Lung (tissue), 17 donors: ENCODE measurements at places on chromosomes 12 and 14.

DNA sequence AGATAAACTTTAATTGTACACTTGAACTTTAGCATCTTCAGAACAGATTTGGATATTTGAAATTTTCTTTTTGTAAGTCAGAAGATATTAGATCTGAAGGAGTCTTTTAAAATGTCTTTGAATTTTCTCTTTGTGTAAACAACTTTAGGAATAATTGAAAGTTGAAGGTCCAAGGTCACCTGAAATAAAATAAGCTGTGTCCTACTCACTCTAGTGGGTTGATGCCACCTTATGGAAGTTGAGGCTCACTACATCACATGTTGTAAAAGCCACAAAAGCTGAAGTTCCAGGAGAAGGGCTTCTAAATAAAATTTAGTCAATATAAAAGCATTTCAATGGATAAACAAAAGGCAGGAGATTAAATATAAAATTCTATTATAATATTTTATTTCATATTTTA is 122.0 kb upstream of the ATXN7L3B start:
- peak; percentile 8 for DNase-seq

- DNase-seq: no peak
These were observed 8.4 kb upstream of the HHIPL1 start for GRCh38 chr14:99636487-99636886.

DNA sequence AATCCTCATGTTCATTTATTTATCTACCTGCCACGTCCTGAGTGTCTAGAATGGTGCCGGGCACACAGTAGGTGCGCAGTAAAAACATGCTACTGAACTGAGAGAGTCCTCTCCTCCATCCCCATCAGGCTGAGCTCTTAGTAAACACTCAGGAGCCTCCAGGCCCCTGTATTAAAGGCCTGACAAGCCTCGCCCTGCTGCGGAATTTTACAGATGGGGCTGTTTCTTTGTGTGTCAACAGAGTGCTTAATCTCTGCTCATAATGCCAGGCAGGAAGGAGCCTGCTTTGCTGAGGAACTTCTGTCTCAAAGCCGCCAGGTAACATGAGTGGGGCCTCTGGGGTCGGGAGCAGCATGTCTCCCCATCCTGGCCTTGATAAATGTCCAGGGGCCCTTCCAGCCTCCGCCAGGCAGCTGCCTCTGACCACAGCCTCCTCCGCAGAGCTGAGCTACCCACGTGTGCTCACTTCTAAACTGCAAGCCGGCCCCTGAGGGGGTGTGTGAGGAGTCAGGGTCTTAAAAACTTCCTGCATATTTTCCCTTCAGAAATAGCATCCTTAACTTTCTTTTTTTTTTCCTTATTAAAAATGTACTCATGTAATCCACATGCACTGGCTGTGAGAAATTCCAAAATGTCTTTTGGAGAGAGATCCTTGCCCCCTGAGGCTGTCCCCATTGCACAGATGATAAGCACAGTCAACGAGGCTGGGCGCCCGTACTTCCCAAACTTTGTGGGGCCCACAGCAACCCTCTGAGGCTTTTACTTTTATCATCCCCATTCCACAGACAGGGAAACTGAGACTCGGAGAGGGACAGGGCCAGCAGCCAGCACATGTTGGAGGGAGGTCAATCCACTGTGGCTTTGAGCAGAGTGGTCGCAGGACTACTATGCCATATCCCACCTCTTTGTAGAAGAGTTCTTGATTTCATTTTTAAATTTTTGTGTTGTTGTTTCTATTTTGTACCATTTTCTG is 116.0 kb upstream of the NCOR2 start:
- DNase-seq: no peak

DNA sequence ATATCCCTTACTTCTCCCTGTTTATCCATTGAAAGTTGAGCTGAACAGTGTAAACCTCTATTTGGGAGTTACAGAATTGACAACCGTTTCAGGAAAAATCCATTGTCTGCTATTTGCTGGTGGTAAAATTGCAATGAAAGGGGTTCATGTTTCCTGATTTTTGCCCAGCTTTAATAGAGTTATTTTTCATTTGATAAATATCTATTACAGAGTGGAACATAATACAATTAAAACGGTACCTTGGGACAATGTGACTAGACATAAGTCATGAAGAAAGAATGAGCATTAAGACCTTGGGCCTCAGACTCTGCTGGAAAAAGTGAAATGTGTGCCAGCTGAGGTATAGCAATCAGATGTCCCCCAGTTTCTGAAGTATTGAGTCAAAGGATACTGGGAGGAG is 13.1 kb downstream of the PTPRR start:
- no peak for DNase-seq

- DNase-seq: no peak
These were observed 13.4 kb downstream of the ASB2 start for GRCh38 chr14:93962701-93963601.

DNA sequence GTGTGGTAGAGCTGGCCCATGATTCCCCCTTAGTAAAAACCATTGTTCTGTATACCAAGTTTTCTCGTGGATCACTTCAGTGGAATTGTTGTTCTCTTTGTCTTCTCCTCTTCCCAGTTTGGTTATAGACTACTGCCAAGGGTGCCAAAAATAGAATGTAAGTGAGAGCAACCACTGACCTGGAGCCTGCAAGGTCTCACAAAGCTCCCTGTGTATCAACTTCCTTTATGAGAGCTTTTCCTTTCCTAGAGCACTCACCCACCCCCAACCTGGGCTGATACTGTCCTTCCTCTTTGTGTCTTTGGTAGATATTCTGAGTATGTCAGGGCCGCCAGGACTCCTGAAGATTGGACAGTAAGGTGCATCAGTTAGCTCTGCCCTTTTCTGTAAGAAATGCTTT is 101.0 kb downstream of the SCN8A start:
- no peak for DNase-seq

DNA sequence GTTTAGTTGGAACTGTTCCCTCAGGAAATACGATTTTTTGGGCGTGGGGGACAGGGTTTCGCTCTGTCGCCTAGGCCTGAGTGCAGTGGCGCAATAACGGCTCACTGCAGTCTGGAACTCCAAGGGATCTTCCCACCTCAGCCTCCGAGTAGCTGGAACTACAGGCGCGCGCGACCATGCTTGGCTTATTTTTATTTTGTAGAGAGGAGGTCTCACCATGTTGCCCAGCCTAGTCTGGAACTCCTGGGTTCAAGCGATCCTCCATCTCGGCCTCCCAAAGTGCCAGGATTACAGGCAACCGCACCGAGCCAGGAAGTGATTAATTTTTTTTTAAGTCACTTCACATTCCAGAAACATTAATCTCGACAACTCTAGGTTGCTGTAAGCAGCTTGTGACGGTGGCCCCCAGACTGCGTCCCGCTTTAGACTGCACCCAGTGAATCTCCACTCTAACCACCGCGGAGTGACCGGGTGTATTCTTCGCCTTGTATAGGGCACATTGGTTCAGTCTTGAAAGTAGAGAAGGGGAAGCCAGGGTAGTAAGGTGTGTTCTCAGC is 830 bp upstream of the MIS18BP1 start:
- DNase-seq: no peak

- peak; percentile 71 for DNase-seq
These were observed 52.2 kb downstream of the CKAP4 start for GRCh38 chr12:106195621-106196027.

- no peak for DNase-seq
These were observed 4.7 kb downstream of the RARG start for GRCh38 chr12:53227341-53227740.

GRCh38 chr14:104496095-104496494 is 83.5 kb upstream of the C14orf180 start:
- DNase-seq: no peak

DNA sequence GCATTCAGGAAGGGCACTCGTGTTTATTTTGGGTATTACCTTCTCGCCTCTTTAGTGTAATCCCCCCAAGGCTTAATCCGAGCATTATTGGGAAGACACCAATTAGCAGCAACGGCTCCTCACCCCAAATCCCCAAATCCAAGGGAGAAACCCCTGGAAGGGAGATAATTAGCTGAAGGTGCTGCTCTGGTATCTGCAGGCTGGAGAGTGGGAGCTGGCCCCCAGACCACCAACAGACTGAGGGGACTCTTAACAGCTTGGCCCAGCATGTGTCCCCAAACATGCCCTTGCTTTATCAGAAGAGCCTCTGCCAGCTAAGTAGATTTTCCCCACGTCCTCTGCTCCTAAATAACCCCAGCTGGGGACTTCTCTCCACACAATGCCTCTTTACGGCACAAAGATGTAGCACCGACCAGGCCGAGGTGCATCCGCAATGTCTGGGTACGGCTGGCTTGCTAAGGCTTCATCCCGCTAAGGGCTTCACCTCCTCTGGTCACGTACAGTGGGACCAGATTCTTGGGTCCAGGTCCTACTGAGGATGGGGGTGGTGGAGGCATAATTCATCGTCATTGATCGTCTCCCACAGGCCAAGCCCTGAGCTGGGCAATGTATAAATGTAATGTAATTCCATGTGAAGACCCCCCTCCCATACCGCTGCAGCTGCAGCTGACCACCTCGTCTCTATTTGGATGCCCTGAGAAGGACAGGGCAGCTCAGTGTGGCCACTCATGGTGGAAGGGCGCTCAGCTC is 123.7 kb upstream of the GSC start:
- DNase-seq: no peak

GRCh38 chr14:76639606-76640229 is 121.5 kb upstream of the VASH1 start:
- DNase-seq: no peak

- DNase-seq: no peak
These were observed 16.5 kb upstream of the FIGNL2 start for GRCh38 chr12:51864833-51865670.

- peak; percentile 35 for DNase-seq
These were observed 19.8 kb downstream of the GALNT6 start for GRCh38 chr12:51371295-51371953.

DNA sequence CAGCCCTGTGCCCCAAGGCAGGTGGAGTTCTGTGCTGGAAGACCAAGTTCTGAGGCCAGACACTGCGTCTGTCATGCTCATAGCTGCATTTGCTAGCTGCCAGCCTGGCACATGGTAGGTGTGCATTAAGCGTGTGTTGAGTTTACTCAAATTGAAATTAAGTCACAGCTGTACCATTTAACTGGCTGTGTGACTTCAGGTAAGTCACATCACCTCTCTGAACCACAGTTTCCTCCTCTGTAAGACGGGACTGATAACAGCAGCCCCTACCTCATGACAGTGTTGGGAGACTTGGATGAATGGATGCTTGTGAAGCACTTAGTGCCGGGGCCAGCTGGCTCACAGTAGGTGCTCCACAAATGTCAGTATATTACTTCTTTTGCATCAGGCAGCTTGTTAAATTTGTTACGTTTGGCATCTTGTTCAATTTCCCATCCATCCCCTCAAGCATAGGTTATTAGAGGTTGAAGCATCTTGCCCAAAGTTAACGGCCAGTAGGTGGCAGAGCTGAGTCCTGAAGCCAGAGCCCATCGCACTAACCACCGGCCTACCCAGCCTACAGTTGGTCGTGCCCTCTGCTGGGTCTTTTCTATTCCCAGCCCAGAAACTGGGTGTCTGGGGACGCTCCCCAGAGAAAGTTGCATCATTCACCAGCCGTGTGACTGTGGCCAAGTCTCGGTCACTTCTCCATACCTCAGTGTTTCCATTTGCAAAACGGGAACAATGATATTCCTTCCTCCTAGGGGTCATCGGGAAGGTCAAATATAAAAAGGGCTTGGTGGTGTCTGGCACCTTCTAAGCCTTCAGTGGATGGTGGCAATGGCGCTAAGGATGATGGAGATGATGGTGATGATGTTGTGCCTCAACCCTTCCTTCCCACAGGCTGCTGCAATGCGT is 4.5 kb downstream of the DAO start:
- DNase-seq: no peak

GRCh38 chr12:77062846-77063461 is 2.4 kb downstream of the E2F7 start:
- DNase-seq: no peak

DNA sequence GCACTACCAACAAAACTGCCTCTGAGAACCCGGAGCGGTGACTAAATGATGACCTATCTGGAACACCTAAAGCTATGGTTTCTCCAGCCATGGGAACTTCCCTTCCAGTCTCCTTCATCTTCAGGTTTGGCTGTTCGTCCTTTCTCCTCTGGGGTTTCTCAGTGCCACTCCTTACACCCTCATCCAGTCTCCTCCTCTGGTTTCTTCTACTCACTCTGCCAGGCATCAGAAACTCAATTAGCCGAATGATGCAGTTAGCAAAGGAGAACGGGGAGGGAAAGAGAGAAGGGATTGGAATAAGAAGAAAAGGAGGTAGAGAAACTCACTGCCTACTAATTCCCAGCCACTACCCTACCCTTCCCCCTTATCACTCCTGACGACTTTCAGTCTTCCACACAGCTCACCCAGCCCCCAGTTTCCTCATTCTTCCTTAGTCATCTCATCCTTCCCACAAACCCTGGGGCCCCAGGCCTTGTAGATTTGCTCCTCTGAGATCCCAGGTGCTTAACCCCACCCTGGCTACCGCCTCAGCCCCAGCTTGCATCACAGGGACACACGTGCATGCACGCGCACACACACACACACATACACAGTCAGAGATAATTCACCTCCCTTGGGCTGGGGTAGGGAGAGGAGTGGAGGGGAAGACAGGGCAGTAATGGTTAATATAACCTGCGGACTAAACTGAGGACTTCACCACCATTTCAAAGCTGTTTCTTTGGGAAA is 13.0 kb downstream of the FGD6 start:
- DNase-seq: peak; percentile 49

DNA sequence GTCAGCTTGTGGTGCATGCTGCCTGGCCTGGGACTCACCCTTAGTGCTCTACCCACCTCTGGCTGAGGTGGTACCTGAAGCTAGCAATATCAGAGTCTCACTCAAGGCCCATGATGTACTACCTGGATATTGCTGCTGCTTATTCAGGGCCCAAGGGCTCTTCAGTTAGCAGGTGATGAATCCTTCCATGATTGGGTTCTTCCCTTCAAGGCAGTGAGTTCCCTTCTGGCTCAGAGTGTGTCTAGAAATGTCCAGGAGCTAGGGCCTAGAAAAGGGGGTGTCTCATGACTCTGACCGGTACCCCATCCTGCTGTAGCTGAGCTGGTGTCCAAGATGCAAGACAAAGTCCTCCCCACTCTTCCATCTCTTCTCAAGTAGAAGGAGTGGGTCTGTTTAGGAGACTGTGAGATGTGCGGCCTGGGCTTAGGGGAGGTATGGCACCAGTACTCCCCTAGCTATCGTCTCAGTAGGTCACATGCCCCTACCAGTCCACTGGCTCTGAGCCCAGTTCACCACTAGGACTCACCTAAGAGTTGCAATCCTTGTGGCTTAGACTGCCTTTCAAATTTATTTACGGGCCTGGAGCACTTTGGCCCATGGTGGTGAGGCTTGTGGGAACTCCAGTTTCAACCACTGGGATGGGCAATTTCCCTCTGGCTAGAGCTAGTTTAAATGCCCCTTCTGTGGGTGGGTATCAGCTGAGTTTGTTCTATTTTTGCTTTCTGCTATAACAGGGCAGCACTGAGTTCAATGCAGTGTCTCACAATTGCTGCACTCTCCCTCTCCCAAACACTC is 12.2 kb downstream of the PRORP start:
- no peak for DNase-seq

GRCh38 chr12:57208631-57209282 is 7.8 kb upstream of the NXPH4 start:
- DNase-seq: no peak
